ENCODE measurements at places on chromosomes 2 and 18.
A peak's percentile ranks its signal among the peaks of the same experiment; 100 is the strongest.

- DNase-seq = no peak
- H3K27me3 ChIP-seq = no peaks in the 10 kb centered on the region
- H3K36me3 ChIP-seq = no peaks in the 10 kb centered on the region
- H3K4me1 ChIP-seq = no peaks in the 10 kb centered on the region
- H3K4me3 ChIP-seq = no peak overlapping the region
Measured at GRCh38 chr2:48714245-48714644, 41.3 kb downstream of the LHCGR start.

DNA sequence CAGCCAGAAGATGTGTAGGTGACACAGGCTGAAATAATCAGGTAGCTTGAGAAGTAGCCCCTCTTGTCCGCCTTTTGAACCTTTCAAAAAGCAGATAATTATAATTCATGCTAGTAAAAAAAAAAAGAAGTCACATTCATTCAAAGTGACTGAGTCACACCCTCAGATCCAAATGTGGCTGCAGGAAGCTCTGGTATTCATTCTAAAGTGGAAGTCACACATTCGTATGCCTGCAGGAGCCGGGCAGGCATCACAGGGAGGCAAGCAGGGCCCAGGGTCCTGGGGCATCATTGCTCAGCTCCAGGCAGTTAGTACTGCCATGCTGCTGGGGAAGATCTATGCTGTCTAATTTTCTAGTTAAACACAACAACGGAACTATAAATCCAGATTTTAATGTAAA, 21.7 kb upstream of the RAB11FIP5 start:
- H3K27me3 ChIP-seq = no peaks in the 10 kb centered on the region
- DNase-seq = no peak
- no peak overlapping the region for H3K27ac ChIP-seq
- no peak overlapping the region for H3K4me3 ChIP-seq

- DNase-seq = peak; percentile 73
- H3K27me3 ChIP-seq = no peaks in the 10 kb centered on the region
- H3K27ac ChIP-seq = peak overlapping the region; percentile 57
- H3K4me3 ChIP-seq = no peak overlapping the region
Measured at GRCh38 chr2:237923481-237924163, 43.2 kb upstream of the UBE2F start.

DNA sequence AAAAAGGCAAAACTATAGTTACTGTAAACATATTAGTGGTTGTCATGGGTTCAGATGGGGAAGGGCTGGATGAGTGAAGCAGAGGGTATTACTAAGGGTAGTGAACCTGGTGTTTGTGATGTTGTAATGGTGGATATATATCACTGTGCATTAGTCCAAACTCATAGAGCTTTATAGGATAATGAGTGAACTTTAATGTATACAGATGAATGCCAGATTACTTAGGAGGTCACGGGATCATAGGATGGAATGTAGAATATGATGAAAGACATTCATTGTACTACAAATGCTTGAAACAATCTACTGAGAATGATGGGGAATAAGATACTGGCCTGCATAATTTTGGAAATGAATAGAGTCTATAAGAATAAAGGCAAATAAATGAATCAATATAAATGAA, 226.7 kb upstream of the ZNF804A start:
- H3K4me1 ChIP-seq = no peaks in the 10 kb centered on the region
- no peak overlapping the region for H3K4me3 ChIP-seq
- no peaks in the 10 kb centered on the region for H3K27me3 ChIP-seq
- DNase-seq = no peak
- no peaks in the 10 kb centered on the region for H3K36me3 ChIP-seq

- no peaks in the 10 kb centered on the region for H3K4me1 ChIP-seq
- DNase-seq = no peak
- no peak overlapping the region for H3K27ac ChIP-seq
- H3K4me3 ChIP-seq = no peak overlapping the region
- no peaks in the 10 kb centered on the region for H3K27me3 ChIP-seq
Measured at GRCh38 chr2:7962161-7962560, 719.7 kb upstream of the ID2 start.

GRCh38 chr2:183348492-183348891, 224.2 kb downstream of the NUP35 start:
- no peak for DNase-seq
- H3K4me1 ChIP-seq = no peaks in the 10 kb centered on the region
- H3K27ac ChIP-seq = no peak overlapping the region
- no peak overlapping the region for H3K4me3 ChIP-seq
- H3K36me3 ChIP-seq = no peaks in the 10 kb centered on the region

DNA sequence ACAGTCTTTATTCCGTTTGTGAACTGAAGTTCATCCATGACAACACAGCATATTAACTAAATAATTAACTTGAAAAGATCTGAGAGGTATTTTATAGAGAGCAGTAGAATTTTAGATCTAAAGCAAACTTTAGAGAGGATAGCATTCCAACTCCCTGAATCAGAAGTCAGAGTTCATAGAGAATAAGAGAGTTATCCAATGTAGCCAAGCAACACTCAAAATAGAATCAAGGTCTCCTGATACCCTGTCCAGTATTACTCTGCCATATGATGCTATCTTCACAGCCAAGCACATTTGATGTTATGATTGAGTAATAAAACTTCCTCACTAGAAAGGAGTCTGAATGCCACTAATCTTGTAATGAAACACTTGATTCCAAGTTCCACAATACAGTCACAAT, 55.5 kb downstream of the RIT2 start:
- H3K4me1 ChIP-seq = no peaks in the 10 kb centered on the region
- no peak for DNase-seq
- H3K4me3 ChIP-seq = no peak overlapping the region
- H3K27ac ChIP-seq = no peak overlapping the region
- H3K36me3 ChIP-seq = no peaks in the 10 kb centered on the region

DNA sequence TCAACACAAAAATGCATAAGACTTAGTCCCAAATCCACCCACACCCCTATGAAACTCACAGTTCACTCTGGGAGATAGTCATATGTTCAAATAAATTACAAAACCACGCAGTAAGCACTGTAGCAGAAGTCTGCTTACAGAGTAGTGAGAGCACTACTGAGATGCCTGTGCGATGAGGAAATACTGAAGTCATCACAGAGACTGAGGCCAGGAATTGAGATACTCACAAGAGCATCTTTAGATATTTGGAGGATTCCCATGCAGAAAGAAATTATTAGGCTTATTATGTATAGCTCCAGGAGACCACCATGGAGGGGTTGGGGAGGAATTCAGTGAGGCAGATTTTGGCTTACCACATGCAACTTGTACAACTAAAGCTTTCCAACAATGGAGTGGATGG, 82.3 kb downstream of the ANTXR1 start:
- H3K4me3 ChIP-seq = no peak overlapping the region
- no peak for DNase-seq
- no peaks in the 10 kb centered on the region for H3K27me3 ChIP-seq
- H3K36me3 ChIP-seq = no peaks in the 10 kb centered on the region

DNA sequence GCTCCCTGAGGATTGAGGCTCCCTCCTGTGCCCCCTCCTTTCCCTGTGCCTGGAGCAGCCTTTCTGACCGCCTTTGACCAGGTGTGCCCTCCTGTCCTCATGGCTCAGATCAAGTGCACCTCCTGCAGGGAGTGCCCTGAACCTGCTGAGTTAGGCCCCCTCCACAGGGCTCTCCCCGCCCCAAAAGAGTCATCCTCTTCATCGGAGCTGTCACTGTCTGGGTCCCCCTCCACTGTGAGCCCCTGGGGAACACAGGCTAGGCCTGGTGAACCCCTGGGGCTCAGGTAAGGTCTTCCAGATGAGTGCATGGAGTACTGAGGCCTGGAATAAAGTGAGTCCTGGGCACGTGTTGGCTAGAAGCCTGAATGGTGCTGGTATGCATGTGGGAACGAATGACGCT, 173.5 kb downstream of the INHBB start:
- H3K4me1 ChIP-seq = no peaks in the 10 kb centered on the region
- no peak overlapping the region for H3K27ac ChIP-seq
- no peak for DNase-seq
- H3K36me3 ChIP-seq = no peaks in the 10 kb centered on the region

- H3K27me3 ChIP-seq = no peaks in the 10 kb centered on the region
- no peak for DNase-seq
- no peak overlapping the region for H3K27ac ChIP-seq
- H3K4me1 ChIP-seq = peaks cover 9% of the 10 kb centered on the region
Measured at GRCh38 chr2:219726916-219727315, 99.5 kb downstream of the SLC4A3 start.

GRCh38 chr2:37181726-37182684, 6.5 kb downstream of the SULT6B1 start:
- no peak for DNase-seq
- H3K27ac ChIP-seq = no peak overlapping the region
- H3K27me3 ChIP-seq = no peaks in the 10 kb centered on the region
- H3K4me3 ChIP-seq = no peak overlapping the region

GRCh38 chr2:237885111-237885930, 25.9 kb downstream of the RAMP1 start:
- H3K4me3 ChIP-seq = no peak overlapping the region
- peak overlapping the region; percentile 98 for H3K27ac ChIP-seq
- no peaks in the 10 kb centered on the region for H3K36me3 ChIP-seq
- H3K4me1 ChIP-seq = peaks cover 21% of the 10 kb centered on the region
- peak; percentile 22 for DNase-seq

DNA sequence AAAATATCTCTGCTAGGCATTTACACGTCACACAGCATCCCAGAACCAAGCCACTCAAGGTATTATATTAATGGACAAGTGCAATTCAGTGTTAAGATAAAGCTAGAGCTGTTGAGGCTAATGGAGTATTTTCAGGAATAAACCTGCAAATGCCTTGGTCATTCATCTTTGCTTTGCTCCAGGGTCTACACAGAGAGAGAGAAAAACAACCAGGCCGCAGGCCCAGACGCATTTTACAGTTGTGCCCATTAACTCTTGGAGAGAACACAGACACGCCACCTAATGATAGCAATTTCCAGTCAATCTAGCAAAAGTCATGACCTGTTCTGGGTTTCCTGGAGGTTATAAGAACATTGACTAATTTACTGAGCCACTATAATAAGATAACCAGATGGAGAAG, 829.3 kb downstream of the LRRTM4 start:
- H3K4me3 ChIP-seq = no peak overlapping the region
- H3K36me3 ChIP-seq = no peaks in the 10 kb centered on the region
- H3K27me3 ChIP-seq = no peaks in the 10 kb centered on the region
- H3K4me1 ChIP-seq = no peaks in the 10 kb centered on the region
- no peak overlapping the region for H3K27ac ChIP-seq

DNA sequence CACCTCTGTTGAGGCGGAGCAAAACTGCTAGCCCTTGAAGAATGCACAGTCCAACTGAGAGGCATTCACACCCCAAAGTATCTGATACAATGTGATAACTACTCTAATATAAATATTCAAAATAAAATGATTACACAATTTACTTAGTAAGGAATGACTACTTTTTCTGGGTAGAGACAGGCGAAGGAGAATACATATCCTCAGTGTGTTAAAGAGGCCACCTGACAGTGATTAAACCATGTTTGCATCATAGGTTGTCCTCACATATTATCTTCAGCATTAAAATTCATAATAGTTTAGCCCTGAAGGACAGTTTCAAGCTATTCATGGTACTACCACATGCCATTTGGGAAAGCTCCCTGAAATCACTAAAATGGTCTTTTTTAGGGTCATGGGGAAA, 16.9 kb upstream of the BAZ2B start:
- H3K27me3 ChIP-seq = no peaks in the 10 kb centered on the region
- no peak overlapping the region for H3K27ac ChIP-seq
- H3K36me3 ChIP-seq = no peaks in the 10 kb centered on the region
- H3K4me3 ChIP-seq = no peak overlapping the region
- DNase-seq = no peak
- no peaks in the 10 kb centered on the region for H3K4me1 ChIP-seq

GRCh38 chr2:240451791-240452461, 16.5 kb downstream of the GPC1 start:
- peak overlapping the region; percentile 44 for H3K4me3 ChIP-seq
- DNase-seq = peak; percentile 21
- no peaks in the 10 kb centered on the region for H3K27me3 ChIP-seq
- no peaks in the 10 kb centered on the region for H3K36me3 ChIP-seq
- H3K4me1 ChIP-seq = peaks cover 33% of the 10 kb centered on the region

- no peak overlapping the region for H3K4me3 ChIP-seq
- no peaks in the 10 kb centered on the region for H3K4me1 ChIP-seq
- no peaks in the 10 kb centered on the region for H3K27me3 ChIP-seq
- no peak overlapping the region for H3K27ac ChIP-seq
- DNase-seq = no peak
Measured at GRCh38 chr2:64086347-64087082, 57.7 kb downstream of the PELI1 start.

GRCh38 chr2:50318147-50318546, 713.8 kb downstream of the NRXN1 start:
- H3K4me3 ChIP-seq = no peak overlapping the region
- H3K27me3 ChIP-seq = no peaks in the 10 kb centered on the region
- H3K27ac ChIP-seq = no peak overlapping the region
- H3K36me3 ChIP-seq = no peaks in the 10 kb centered on the region
- DNase-seq = no peak

- H3K27me3 ChIP-seq = no peaks in the 10 kb centered on the region
- H3K27ac ChIP-seq = peak overlapping the region; percentile 65
- no peaks in the 10 kb centered on the region for H3K36me3 ChIP-seq
- no peak overlapping the region for H3K4me3 ChIP-seq
- peak; percentile 37 for DNase-seq
Measured at GRCh38 chr2:18046558-18047212, 168.2 kb downstream of the KCNS3 start.

DNA sequence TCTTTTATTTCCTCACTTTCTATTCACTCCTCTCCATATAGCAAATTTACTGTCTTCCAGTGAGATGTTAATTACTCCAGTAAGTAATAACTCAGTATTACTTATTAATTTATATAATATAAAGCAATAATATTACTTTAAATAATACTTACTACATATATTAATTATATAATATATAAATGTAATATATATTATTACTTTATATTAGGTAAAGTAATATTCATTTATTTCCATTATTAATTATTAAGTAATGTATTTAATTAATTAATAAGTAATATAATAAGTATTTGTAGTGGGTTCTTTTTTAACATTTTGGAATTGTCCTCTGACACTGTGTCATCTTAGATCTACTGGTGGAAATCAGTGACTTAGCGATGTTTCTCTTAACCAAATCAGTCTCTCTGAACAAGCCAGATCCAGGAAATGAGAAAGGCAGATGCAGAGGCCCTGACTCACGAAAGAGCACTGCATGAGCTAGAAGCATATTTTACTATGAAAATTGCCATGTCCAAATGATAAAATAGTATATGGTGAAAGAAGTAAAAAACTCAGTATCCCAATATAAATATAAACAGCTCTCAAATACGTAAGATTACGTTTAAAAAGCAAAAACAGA, 115.9 kb downstream of the DSEL start:
- no peak for DNase-seq
- H3K27me3 ChIP-seq = no peaks in the 10 kb centered on the region
- no peak overlapping the region for H3K27ac ChIP-seq
- H3K4me3 ChIP-seq = no peak overlapping the region
- no peaks in the 10 kb centered on the region for H3K36me3 ChIP-seq

- no peaks in the 10 kb centered on the region for H3K27me3 ChIP-seq
- no peaks in the 10 kb centered on the region for H3K36me3 ChIP-seq
- H3K4me1 ChIP-seq = no peaks in the 10 kb centered on the region
- no peak overlapping the region for H3K27ac ChIP-seq
Measured at GRCh38 chr2:23757686-23758433, 169.1 kb downstream of the ATAD2B start.

- peak; percentile 51 for DNase-seq
- H3K27me3 ChIP-seq = no peaks in the 10 kb centered on the region
- no peaks in the 10 kb centered on the region for H3K36me3 ChIP-seq
- H3K4me3 ChIP-seq = no peak overlapping the region
- no peaks in the 10 kb centered on the region for H3K4me1 ChIP-seq
Measured at GRCh38 chr2:236498369-236498768, 71.3 kb upstream of the ACKR3 start.

- H3K4me1 ChIP-seq = no peaks in the 10 kb centered on the region
- no peaks in the 10 kb centered on the region for H3K36me3 ChIP-seq
- H3K27ac ChIP-seq = no peak overlapping the region
Measured at GRCh38 chr2:211351987-211352386, 795.6 kb downstream of the CPS1 start.

Data from heart left ventricle (tissue), 16 donors.